ENCODE measurements at places on chromosomes 7 and 10.
A peak's percentile ranks its signal among the peaks of the same experiment; 100 is the strongest.

GRCh38 chr10:93977442-93977841 is 16.3 kb upstream of the PLCE1 start:
- no peak for DNase-seq

DNA sequence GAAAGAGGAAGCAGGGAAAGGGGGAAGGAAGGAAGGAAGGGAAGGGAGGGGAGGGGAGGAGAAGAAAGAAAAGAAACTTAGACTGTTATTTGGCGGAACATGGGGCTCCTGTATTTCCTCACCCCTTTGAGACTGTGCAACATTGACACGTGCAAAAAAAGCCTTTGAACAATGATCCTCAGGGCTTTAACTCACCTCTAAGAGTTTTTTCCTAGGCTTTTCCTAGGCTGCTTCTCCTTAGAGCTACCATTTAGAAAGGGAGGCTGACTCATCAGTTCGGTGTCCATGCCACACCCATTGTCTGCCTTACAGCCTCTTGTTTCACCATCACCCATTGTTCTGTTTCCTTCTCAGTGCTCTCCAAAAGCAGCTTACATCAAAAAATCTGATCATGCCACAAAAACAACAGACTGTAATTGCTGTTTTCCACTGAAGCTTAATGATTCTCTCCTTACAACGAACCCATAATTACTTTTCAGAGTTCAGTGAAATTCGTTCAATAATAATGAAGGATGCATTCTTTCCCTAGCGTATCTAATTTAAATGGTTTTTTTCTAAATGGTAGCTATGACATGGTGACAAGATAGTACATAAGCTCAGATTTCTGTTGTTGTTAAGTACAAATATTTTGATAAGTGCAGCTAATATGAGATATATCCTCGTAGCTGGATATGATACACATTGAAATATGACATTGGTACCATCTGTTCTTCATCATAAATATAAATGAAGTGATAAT is 90.8 kb downstream of the PRLHR start:
- no peak for DNase-seq

DNA sequence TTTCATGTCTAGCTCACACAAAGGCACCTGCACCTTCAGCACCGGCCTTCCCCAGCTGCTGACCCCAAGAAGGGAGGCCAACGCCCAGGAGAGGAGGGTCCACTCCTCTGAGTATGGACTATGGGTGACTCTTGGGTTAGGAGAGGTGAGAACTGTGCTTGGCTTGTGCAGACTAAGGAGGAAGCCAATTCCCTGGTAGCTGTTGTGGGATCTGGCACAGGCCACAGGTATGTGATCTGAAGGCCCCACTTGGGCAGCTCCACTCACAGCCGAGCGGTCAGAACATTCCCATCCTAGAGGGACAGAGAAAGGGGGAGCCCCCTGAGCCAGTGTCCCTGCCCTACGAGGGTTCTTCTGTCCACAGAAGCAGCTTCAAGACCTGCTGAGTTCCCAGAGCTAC is 52.8 kb upstream of the FIGNL1 start:
- DNase-seq = no peak

- no peak for DNase-seq
Observed at GRCh38 chr10:7199152-7199760, 211.6 kb downstream of the SFMBT2 start.

- no peak for DNase-seq
Observed at GRCh38 chr10:29917311-29917710, 142.1 kb downstream of the JCAD start.

- no peak for DNase-seq
Observed at GRCh38 chr10:28403090-28403489, 100.2 kb upstream of the MPP7 start.

GRCh38 chr7:7979558-7979957 is 11.0 kb downstream of the GLCCI1 start:
- no peak for DNase-seq

GRCh38 chr7:112635742-112636141 is 154.5 kb downstream of the TMEM168 start:
- no peak for DNase-seq

DNA sequence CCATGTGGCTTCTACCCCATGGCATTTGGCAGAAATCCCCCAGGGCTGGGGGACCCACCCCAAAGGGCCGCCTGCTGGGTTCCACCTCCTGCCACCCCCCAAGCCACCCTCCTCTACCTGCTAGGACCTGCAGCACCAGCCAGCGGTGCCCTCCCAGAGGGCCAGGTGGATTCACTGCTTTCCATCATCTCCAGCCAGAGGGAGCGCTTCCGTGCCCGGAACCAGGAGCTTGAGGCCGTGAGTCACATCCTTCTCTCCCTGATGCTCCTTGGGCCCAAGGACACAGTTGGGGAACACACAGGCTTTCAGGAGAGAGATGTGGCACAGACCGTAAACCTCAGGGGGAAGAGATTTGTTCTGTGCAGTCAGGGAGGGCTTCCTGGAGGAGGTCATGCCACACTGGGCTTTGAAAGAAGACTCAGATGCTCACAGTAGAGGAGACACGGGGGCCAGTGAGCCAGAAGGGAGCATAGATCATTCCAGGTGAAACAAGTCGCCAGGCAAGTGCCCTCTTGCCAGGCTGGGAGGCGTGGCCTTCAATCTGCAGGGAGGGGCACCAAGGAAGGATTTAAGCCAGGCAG is 11.5 kb upstream of the SH2B2 start:
- no peak for DNase-seq

DNA sequence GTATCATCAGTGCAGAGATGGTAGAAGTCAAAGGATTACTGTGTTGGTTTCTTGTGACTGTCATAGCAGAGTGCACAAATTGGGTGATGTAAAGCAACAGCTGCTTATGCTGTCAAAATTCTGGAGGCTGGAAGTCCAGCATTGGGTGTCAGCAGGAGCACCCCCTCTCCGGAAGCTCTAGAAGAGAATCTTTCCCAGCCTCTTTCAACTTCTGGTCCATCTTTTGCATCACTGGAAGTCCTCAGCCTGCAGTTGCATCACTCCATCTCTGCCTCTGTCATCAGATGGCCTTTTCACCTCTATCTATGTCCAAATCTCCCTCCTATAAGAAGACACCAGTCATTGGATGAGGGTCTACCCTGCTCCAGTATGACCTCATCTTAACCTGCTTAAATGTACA is 35.8 kb upstream of the GALNTL5 start:
- DNase-seq = no peak

- no peak for DNase-seq
Observed at GRCh38 chr7:738241-738640, 11.2 kb upstream of the PRKAR1B start.

DNA sequence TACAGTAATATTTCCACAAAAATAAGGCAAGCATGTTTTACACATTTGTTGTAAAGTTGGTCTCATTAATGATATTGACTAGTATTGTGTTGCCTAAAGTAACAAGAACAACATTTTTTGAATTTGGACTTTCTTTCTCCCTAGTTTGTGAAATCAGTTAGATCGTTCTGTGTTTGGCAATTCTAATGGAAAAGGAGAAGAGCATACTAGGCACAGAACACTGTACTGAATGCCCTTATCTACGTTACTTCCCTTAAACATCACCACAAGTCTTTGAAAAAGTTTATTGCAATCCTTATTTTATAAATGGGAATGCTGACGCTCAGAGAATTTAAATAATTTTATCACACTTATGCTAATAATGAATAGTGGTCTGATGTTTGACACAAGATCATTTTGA is 372.2 kb downstream of the EXOC4 start:
- no peak for DNase-seq

DNA sequence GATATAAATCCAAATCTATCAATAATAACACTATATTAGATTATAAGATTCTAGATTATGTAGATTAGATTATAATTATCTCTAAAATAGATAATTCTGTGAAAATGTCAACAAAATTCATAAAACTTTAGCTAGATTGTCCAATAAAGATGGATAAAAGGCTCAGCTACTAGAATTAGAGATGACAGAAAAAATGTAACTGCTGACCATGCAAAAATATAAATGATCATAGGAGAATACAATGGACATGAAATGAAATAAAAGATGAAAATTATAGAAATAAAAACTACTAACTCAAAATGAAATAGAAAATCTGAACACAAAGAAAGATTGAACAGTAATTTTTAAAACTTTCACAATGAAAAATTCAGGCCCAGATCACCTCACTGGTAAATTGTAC is 1332.1 kb upstream of the CELF2 start:
- DNase-seq = no peak

DNA sequence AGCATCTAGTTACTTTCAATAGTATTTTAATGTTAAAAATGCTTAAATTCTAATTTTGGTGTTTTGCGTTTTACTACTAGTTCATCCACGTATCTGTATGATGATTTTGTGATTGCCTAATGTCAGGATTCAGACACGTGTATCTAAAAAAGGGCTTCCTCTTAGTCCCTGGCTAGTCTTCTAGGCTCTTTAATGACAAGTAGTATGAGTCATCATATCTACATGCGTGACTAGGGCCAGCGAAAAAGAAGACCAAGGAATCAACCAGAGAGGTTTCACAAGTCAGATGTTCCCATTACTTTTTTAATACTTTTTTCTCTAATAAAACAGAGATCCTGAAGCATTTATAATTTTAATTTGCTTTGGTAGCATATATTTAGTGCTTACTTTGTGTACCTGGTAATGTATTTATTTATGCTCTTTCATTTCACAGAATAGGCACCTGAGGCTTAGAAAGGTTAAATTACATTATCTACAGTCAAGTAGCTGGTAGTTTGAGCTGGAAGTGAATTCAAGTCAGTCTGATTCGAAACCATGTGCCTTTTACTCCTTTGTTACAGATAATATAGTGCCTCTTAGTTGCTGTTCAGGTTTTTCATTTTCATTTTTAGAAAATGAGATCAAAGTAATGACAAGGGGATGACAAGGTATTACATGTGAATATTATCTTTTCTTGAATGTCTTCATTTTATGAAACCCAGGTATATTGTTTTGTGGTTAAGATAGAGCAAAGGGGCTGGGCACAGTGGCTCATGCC is 140.3 kb downstream of the FOXP2 start:
- peak; percentile 49 for DNase-seq

DNA sequence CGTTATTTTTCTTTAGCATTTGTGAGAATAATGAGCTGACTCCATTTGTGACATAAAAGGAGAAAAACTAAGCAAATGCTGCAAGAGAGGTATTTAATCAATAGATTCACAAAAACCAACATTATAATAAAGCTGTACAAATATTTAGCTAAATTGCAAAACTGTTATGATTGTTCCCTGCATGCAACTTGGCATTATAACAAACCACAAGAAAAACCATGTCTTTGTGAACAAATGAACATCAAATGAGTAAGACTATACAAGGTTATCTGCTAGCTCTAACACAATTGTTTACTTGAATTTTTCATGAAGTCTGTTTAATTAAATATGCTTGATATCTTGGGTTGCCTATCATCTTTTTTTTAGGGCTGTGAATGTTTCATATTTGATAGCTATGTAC is 50.8 kb upstream of the PPP1R9A start:
- DNase-seq = no peak

GRCh38 chr7:156327474-156327873 is 313.1 kb upstream of the RNF32 start:
- no peak for DNase-seq

- DNase-seq = no peak
Observed at GRCh38 chr10:122421742-122422141, 32.7 kb upstream of the ARMS2 start.

Data from GM13976 (cell line).